ENCODE measurements at places on chromosomes 16 and 17.

- no peak for DNase-seq
These were observed 23.1 kb downstream of the KDM8 start for GRCh38 chr16:27226476-27226875.

DNA sequence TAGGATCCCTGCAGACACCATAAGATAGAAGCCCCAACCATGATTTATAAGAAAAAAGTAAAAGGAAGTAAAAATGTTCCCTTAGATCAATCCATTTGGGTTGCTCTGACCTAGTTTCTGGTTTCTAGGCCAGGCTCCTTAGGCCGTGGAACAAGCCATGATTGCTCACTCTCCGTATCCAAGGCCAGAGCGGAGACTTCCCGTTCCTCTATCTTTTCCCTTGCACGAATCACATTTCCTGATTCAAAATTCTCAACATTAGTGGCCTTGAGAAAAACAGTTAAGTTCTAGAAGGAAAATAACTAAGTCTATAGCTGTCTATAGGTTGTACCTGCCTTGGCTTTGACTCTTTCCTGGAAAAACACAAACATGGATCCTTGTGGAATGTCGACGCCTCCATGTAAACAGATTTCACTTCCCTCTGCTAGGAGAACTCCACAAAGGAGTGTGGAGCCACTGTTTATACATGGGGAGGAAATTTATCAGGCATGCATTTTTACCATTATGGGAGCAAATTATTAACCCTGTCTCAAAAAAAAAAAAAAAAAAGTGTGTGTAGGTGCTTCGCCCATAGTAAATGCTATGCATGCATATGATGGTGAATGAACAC, 149.6 kb downstream of the ZFHX3 start:
- no peak for DNase-seq

- no peak for DNase-seq
These were observed 54.7 kb downstream of the NXN start for GRCh38 chr17:924711-925475.

- no peak for DNase-seq
These were observed 17.8 kb downstream of the RAP1GAP2 start for GRCh38 chr17:2814049-2814448.

GRCh38 chr17:14553847-14554246, 253.0 kb downstream of the HS3ST3B1 start:
- DNase-seq: no peak

DNA sequence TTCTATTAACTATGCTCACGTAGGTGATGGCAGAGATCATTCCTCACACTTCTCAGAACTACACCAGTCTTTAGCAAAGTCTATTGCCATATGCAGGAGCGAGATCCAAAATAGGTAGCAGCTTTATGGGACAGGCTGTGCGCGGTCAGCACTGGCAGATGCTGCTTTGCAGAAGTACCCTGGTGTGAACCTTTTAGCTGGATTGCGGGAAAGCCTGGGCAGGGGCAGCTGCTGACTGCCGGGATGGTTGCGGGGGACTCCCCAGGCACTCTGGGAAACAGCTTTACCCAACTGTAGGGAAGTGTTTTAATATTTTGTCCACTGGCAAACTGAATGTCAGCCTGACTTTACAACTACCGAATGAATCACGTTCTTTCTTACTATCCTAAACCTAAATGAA, 251.3 kb downstream of the HS3ST3A1 start:
- no peak for DNase-seq

DNA sequence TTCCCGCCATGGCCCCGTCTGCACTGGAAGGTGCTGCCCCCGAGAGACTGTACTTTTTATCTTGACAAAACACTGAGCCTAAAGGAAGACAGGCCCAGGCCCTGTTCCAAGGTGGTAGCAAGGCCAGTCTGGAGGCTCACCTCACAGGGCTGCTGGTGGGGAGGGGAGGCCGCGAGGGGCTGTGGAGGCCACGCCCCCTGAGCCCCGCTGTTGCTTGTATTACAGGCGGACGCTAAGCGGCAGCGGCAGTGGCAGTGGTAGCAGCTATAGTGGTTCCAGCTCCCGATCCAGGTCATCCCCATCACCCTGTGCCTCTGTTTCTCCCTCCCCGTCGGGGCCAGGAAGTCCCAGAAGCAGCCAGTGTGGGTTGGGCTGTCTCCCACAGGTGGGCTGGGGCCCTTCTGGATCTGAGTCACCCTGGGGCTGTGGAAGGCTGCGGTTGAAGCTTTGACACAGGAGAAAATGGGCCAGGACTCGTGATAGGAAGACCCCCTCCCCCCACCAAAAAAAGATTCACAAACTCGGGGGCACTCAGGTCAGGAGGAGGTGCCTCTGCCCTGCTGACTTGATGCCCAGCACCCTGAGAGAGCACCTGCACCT, 13.3 kb upstream of the IL17C start:
- DNase-seq: no peak

GRCh38 chr16:57383276-57384247, 11.3 kb downstream of the CX3CL1 start:
- DNase-seq: no peak

- no peak for DNase-seq
These were observed 162.5 kb downstream of the MAF start for GRCh38 chr16:79437764-79438751.

DNA sequence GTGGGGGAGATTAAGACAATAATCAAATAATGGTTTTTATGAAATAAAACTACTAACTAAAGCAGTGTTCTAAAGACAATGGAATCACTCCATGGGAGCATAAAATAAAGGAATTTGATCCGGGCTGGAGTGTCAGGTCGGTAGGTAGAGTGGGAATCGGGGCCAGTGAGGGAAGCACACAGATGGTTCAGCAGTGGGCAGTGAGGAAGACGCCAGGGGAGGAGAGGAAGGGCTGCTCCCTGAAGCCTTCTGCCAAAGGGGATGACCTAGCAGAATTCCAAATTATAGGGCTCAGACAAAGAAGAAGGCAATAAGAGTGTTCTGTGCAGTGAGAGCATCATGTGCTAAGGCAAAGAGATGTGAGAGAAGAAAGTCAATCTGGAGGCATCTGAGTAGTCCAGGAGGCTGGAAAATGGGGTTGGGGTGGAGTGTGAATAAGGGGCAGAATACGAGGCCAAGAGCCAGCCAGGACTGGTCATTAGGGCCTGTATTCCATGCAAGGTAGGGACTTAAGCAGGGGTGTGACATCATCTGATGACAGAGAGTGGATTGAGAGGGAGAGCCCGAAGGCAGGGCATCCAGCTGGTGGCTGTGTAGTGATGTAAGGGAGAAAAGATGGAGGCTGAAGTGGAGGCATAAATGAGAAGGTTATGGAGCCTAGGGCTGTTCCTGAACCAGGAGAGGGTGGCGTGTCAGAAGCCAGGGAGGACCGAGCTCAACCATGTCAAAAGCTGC, 137.6 kb downstream of the COPRS start:
- no peak for DNase-seq

GRCh38 chr16:27951489-27952120, 111.9 kb downstream of the GSG1L start:
- DNase-seq: no peak

DNA sequence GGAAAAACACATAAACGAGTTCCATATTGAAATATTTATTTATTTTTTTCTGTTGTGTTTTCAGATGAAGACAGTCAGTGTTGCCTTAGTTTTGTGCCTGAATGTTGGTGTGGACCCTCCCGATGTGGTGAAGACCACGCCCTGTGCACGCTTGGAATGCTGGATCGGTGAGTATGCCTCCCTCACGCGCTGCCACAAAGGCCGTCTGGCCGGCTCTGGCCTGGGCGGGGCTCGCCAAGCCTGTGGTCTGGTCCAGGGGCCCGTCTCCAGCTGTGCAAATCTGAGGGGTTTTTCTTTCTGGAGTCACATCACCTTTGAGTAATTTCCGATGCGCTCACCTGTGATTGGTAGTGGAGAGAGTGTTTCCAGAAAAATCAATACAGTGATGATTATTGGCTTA, 81.0 kb downstream of the RPTOR start:
- no peak for DNase-seq

- no peak for DNase-seq
These were observed 7.0 kb downstream of the PLXDC1 start for GRCh38 chr17:39144416-39144840.

- no peak for DNase-seq
These were observed 105.8 kb downstream of the ZNF778 start for GRCh38 chr16:89323120-89323960.

DNA sequence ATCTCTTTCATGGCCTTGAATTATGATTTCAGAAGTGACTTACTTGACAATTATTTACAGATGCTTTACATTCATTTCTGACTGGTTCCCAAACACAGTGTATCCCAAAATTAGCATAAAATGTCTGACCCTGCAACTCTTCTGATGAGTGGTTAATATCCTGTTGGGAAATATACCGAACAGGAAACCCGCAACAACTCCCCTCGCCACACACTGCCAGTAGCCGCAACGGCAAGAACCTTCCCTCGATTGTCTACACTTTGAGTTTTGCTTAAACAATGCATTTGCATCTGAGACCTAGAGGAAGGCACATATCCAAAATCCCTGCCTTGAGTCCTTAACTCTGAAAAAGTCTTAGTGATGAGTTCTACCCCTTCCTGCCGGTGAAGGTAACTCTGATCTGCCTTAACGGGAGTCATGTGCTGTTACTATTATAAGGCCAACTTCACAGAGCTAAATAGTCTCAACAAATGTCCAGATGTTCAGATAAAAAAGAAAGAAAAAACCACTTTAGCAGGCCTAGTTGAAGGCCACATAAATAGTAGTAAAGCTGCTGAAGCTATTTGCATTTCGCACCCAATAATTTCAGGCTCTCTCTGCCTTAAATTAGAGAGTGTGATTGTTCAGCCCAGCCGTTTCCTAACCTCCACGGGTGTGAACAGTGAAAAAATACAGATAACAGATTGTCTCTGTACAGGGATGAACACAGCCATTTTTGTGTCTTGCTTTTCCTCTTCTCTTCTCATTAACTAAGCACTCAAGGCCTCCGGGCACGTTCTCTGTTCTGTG, 321.1 kb downstream of the HS3ST3B1 start:
- no peak for DNase-seq

DNA sequence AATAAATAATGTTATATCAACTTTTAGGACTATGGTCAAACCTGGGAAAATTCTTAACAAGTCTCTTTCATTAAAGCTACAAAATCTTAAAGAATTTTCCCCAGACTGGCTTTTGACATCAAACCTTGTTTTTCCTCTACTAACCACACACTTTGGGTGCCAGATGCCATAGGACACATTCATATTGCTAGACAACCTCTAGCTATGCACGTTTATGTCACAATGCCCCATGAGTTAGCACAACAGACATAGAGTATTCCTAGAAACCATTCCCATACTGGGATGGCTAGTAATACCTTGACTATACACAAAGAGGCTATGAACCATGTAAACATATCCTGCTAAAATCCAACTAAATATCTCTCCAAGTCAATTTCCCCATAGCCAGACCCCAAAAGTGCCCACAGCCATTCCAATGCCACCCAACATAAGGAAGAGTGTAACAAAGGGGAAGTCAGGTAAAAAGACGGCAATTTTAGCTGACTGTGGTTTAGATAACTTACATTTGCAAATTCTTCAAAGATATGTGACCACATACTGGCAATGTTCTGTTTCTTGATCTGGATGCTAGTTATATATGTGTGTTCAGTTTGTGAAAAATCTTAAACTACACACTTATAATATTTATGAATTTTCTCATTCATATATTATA, 23.4 kb downstream of the SMURF2 start:
- no peak for DNase-seq

DNA sequence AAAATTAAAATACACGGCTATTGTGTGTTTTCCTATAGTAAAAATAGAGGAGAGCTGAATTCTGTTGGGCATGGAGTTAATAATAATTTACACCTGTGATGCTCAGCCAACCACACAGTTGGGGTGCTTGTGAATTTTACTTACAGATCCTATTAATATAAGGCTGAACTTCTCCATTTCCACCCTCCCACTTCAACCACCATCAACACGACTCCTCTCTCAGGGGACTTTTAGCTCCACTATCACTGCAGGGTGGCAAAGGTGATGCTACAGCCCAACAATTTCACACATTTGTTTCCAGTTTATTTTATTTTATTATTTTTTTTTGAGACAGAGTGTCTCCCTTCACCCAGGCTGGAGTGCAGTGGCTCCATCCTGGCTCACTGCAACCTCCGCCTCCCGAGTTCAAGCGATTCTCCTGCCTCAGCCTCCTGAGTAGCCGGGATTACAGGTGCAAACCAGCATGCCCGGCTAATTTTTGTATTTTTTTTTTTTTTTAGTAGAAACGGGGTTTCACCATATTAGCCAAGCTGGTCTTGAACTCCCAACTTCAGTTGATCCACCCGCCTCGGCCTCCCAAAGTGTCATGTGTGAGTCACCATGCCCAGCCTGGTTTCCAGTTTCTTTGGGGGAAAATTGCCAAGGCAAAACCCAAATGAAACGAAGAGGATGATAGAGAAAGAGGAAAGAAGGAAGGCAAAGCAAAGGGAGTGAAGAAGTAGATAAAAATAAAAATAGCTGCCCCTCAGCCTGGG, 57.9 kb downstream of the GNA13 start:
- no peak for DNase-seq

- DNase-seq: peak; percentile 70
These were observed at the start of gene SIAH1 for GRCh38 chr16:48385253-48386150. Gene SIAH1 (minus strand): TSS chr16:48385413. CDS start chr16:48362428, 22,985 bp downstream.

- no peak for DNase-seq
These were observed 3.3 kb downstream of the PMP22 start for GRCh38 chr17:15261802-15262290.

Data from stimulated activated CD4-positive, alpha-beta T cell treated with anti-CD3 and anti-CD28 coated beads, Interleukin-1b, Interleukin-23, amount 100 ng/mL, for 1 hour (primary cell).